ENCODE measurements at places on chromosomes 7 and 10. TPM values are rescaled to one million over a fixed set of nuclear protein-coding genes. Genes with fewer than 3 reads are reported as not detected.

The MYH16 gene
- total RNA-seq: not detected

The CXCL12 gene
- not detected for total RNA-seq

DNA sequence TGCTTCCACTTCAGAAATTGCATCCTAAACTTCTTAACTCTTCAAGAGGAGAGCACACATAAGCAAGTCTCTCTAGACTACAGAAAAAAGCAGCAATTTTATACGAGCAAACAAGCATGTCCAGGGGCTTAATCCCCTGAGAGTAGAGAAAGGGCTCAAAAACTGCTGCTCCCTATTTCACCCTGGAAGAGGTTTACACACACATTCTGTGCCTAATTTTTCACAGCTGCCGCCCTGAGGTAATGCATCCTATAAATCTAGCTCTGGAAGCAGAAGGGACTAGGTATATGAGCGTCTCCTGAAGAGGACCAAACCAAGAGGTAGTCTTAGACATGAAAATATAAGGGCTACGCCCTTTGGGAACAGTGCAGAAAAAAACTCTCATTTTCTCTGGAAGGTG, 73.1 kb downstream of the CRPPA start:
- no peak for DNase-seq

DNA sequence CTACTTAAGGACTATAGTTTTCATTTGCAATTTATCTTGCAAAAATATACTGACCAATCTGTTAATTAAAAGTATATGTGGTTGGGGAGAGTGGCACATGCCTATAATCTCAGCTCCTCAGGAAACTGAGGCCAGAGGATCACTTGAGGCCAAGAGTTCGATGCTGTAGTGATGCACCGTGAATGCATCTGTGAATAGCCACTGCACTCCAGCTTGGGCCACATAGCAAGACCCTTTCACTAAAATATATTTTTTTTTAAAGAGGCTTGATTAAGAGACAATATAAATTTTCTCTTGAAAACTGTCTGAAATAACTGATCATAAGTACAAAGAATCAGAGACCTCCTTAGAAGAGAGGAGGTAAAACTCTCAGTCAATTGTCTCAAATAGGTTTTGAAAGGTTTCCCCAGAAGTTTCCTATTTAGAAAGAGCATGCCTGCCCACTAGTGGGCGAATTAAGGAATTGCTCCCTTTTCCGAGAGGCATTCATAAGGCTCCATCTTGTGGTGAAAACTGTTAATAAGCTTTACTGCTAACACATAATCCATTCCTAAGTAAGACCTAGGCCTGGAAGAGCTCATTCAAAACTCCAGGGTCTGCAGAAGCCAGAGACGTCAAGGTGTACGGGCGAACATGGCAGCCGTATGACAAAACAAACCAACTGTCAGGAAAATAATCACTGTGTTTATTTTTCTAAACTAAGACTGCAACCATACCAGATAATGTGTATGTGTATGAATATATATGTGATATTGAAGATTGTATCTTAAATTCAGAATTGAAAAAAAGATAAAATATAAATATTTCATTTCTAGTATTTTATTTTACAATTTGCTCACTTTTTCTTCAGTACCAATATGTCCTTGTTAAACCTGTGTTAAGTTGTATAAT, 6.8 kb upstream of the TAS2R40 start:
- peak; percentile 78 for DNase-seq

DNA sequence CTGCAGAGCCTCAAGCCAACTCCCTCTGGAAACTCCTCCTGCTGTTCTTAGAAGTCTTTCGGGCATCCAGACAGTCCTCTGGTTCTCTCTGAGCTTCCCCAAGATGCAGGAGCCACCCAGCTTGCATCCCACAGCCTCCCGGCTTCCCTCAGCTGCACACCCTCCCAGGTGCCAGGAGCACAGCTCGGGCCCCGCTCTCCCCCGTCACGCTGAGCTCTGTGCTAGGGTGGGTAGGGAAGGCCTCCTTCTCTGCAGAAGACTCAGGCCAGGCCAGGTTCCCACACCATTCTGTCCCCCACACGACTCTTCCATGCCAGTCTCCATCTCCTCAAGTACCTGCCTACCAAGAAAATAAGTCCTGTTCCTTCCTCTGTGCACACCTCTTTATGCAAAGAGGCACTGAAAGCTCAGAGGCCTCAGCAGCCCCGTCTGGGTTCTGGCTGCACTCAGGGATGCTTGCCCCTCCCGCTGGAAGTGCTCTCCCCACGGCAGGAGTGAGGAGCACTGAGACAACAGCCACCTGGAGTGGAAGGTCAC, 537.1 kb downstream of the PTPRN2 start:
- DNase-seq: no peak
